ENCODE measurements at places on chromosomes 2 and 18.

GRCh38 chr18:23340661-23341060, 112.4 kb upstream of the RIOK3 start:
- DNase-seq = no peak

DNA sequence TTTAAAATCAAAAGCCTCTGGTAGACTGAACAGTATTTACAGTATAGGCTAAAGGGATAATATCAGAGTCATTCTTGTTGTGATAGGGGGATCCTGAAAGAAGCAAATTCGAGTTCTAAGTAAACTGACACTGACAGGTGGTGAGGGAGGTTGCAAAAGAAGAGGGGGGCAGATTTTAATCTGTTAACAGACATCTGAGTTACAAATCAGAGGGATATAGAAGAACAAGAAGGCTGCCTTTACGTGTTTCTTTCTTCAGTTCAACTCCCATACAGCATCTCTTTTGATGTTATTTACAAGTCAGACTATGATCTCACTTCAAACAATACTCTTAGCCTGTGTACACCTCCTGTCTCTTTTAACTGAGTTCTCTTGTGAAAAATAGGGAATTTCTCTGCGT, 16.3 kb upstream of the ITGA4 start:
- no peak for DNase-seq

DNA sequence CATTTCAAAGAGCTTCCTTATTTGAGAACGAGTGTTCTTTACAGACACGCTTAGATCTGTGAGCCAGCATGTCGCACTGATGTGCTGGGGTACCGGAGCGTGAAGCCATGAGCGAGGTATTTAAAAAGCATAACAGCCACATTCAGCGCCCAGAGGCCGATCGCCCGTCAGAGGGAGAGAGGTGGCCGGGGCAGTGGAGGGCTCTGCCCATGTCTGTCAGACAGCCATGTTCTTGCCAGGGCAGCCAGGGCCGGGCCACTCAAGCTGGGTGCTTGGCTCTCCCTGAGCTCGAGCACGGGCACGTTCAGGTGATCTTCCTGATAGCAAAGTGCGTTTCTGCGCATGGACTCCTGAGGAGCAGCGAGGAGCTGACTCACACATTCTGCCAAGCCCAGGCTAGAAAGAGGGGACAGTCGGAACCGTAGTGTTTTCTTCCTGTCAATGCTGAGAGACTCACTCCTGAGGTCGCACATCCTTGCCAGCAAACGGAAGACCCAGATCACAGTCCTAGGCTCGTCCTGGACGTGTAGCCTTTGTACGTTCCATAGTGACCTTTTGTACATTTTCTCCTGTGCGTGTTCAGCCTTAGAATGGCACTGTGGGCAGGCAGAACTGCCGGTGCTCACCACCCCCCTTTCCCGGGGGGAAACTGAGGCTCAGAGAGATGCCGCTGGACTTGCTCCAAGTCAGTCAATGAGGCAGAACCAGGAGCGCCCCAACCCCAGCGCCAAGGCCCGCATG, 100.7 kb downstream of the NFATC1 start:
- no peak for DNase-seq

DNA sequence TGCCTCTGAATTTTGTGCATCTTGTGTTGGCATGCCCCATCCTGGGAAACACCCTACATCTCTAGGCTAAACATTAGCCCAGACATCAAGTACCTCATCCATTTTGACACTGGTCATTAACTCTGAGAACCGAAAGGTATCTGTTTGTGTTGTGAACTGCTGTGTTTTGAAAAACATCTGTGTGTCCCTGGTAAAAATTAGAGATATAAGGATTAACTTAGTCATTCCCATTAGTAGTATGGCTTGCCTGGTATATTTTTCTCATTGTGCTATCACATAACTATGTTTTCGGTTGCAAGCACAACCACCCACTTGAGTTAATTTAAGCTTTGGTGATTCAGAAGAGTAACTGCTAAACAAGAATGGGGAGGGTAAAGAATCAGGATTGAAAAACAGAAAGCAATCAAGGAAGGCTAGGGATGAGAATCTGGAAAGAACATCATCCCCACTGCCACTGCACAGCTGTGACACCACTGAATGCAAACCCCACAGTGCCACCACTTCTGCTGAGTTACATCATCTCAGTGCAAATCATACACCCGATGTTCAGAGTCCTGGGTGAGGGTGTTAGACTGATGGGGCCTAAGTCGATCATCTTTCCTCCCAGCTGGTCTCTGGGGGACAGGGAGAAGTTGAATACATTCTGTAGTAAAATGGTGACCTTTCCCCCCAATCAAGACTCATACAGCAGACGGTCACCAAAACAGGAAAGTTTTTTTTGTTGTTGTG, 234.0 kb downstream of the EPHA4 start:
- DNase-seq = no peak

DNA sequence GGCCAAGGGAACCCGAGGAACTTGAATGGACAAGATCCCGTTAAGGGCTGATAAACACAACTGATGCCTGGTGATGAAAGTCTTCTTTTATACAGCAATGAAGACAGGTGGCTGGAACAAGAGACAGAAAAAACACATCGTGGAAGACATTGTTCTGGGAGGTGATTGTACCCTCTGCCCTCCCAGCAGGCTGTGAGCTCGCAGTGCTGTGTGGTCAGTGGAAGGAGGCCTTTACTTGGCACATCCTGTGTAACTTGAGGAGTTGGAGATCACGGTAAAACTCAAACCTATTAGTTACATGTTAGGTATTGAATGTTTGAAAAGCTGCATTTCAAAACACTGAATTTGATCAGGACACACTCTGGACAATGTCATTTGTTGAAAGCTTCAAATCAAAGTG, 249.9 kb upstream of the EPAS1 start:
- no peak for DNase-seq

GRCh38 chr2:149420053-149420963, 89.9 kb downstream of the LYPD6 start:
- no peak for DNase-seq

DNA sequence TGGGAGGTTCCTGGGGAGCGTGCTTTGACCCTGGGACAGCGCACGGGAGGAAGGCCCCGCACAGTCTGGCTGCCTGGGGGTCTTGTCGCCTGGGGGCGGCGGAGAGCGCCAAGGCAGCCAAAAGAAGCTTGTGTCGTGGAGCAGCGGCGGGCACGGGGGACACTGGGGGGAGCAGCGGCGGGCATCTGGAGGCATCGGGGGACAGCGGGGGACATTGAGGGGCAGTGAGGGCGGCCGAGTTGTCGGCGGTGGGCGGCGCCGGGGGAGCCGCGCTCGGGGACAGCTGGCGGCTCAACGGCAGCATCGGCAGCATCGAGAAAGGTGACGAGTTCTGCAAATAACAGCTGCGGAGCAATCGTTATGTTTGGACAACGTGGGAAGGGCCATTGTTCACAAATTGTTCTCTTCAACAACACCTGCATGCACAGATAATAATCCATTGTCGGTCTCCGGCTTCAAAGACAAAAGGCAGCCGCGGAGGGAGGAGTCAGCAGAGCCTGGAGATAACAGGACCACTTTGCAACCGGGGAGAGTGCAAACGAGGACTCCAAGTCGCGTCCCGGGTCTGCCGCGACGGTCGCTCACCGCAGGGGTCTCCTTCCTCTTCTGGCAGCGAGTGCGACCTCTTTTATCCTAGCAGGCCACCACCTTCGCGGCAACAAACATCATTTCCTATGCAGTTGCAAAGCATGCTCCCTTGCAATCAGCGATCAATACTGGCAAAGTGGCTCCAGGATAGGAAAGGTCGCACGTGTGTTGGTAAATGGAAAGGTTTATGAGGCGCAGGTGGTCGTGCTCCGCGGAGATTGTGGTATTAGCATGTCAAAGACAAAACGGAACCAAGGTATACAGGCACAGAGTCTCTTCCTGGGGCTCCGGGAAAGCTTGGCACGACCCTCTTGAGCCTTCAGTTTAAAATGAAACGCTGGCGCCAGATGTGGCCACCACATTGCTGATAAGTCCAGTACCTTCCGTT, 132.3 kb upstream of the DLX2 start:
- DNase-seq = no peak

DNA sequence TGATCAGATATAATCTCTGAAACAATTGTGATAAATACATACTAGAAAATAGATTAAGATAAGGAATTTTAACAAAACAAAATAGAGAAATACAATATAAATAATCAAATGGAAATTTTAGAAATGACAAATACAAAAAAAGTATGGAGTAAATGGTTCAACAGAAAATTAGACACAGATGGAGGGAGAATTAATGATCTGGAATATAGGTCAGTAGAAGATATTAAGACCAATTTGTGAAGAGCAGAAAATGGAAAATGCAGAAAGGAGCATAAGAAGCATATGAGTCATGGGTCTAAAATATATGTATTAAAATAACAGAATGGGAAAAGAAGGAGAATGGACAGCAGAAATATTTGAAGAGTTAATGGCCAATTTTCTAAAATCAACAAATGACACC, 44.4 kb downstream of the FHOD3 start:
- no peak for DNase-seq

GRCh38 chr2:197307236-197307932, 3.2 kb downstream of the ANKRD44 start:
- no peak for DNase-seq

DNA sequence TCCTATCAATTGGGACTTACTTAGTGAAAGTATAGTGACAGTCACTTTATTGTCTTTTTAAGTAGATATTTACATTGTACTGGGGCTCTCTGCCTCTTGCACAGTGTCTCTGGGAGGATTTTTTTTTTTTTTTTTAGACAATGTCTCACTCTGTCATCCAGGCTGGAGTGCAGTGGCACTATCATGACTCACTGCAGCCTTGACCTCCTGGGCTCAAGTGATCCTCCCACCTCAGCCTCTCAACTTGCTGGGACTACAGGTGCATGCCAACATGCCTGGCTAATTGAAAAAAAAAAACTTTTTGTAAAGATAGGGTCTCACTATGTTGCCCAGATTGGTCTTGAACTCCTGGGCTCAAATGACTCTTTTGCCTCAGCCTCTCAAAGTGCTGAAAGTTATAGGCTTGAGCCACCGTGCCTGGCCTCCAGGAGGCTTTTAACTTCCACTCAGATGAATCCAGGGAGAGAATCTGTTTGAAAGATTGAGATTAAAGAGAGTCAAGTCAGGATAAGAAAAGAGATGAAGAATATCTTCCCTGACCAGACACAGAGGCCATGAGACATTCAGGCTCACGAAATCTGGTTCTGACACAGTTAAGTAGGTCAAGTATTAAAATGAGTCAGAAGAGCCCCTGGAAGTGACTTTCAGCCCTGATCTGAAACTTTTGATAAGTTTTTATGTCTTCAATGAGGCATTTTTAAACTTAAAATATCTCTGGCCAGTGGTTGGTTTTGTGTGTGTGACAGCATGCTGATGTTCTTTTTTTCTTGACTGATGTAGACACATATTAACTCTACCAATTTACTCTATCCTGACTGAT, 18.3 kb downstream of the ARHGEF33 start:
- DNase-seq = no peak

DNA sequence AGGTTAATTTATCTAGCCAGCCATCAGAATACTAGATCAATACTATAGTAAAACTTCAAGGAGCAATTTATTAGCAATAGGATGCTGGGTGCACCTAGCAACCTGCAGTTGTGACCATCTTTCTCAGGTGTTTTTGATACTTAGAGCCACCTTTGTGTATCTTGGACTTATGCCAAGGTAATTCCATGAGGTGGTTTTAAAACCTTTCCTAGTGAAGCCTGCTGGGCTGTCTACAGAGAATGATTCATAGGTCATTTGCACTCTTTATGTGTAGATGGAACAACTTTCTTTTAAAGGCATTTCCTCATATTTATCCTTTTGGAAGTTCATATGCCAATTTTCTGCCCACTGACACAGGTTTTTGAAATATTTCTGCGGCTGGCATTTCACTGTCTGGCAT, 1030.1 kb upstream of the POU3F3 start:
- DNase-seq = no peak

- DNase-seq = no peak
These were observed 113.7 kb upstream of the COPS8 start for GRCh38 chr2:236971919-236972381.

DNA sequence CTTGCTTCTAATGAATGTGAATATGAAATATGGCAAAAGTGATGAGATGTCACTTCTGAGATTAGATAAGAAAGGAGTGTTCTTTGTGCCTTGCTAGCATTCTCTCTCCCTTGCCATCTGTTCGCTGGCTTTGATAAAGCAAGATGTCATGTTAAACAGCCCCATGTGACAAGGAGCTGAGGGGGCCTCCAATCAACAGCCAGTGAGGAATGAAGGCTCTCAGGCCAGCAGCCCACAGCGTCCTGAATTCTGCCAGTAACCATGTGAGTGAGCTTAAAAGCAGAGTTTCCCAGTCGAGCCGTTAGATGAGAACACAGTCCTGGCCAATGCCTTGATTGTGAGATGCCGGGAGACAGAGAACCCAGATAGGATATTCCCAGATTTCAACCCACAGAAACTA, 198.8 kb downstream of the IRS1 start:
- DNase-seq = no peak

DNA sequence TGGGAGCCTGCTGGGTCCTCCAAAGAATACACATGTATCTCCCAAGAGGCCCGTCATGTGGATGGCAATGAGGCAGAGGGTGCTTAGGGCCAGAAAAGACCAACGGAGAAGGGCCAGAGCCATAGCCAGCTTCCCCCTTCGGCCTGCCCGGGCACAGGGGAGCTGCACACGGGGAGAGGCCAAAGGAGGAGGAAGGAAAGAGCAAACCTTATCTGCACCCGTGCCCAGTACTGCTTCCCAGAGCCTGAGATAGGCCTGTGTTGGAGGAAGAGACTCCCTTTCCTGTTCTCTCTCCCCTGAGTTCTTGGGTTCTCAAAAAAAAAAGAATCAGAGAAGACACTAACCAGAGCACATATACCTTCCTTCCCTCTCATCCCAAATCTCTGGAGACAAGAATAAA, 250.3 kb downstream of the ANAPC1 start:
- DNase-seq = no peak

DNA sequence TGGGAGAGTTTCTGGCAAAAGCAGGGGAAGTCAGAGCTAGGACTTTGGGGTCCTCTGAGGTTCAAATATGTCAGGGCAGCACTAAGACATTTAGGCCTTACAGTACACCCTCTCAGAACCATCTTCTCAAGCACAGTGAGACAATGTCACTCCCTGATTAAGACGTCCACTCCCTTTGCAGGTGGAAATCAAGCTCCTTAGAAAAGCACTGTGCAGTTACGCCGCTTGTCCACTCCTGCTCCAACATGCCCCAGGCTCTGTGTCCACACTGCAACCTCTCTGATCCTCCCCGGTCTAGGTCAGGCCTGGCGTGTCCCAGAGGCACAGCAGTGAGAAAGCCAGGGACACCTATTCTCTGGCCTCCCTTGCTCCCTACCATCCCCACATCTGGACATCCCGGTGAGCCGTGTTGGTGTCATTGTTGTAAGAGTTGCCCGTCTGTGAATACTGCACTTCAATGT, 528.6 kb upstream of the ID2 start:
- DNase-seq = no peak

DNA sequence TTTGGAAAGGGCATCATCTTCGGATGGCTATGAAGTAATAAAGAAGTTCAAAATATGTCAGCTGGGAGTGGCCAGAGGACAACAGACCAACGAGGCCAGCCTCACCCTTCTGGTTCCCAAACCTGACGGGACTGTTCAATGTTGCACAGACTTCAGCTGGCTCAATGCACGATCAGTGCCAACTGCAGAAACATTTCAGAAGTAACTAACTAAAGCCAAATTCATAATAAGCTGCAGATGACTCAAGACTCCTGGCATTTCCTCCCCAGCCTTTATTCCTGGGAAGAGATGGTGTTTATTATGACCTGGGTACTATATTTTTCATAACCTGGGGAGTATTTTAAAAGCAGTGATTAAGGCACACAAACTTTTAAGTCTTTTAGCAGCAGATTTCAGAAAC, 3.8 kb upstream of the ATP6V1C2 start:
- no peak for DNase-seq

- DNase-seq = no peak
These were observed 18.4 kb upstream of the CNDP2 start for GRCh38 chr18:74477771-74478170.

GRCh38 chr2:26614216-26615138, 26.7 kb downstream of the CIB4 start:
- DNase-seq = no peak
